ENCODE measurements at places on chromosomes 12 and 14.

- DNase-seq = no peak
Observed at GRCh38 chr12:97275728-97276590, 186.6 kb upstream of the RMST start.

DNA sequence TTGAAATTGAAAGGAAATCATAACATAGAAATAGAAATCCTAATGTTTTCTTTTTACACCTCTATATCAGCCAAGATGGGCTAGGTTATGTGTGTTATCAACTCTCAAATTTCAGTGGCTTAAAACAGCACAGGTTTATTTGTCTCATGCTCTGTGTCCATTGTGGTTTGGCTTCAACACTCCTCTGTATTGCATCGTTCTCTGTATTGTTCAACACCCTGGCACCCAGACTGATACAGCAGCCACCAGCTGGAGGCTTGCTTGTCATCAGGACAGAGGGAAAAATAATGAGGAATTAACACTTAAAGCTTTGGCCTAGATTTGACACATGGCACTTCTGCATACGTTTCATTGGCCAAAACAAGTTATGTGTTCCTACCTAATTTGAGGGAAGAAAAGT lies 234.2 kb upstream of the ARHGAP5 start:
- no peak for DNase-seq

- no peak for DNase-seq
Observed at GRCh38 chr14:100830681-100831080, 4.8 kb downstream of the MEG3 start.

- no peak for DNase-seq
Observed at GRCh38 chr14:22280497-22281316, 308.3 kb downstream of the DAD1 start.

GRCh38 chr12:80589077-80589476 lies 118.4 kb upstream of the MYF6 start:
- DNase-seq = no peak

DNA sequence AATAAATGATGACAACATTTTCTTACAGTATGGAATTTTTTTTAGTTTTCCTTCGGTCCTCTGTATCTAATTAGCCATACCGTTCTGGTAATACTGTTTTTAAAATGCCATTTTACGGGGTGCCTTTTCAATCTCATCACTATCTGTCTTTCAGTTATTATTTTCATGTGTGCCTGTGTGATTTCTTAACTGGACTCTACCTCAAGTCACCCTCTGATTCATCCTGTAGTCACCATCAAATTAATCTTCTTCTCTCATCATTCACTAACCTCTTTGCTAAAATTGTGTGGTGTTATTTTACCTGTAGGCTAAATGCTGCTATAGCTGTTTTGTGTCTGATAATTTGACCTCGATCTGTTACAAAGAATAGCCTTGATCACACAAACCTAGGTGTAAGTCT lies 16.0 kb upstream of the CCT2 start:
- DNase-seq = no peak

DNA sequence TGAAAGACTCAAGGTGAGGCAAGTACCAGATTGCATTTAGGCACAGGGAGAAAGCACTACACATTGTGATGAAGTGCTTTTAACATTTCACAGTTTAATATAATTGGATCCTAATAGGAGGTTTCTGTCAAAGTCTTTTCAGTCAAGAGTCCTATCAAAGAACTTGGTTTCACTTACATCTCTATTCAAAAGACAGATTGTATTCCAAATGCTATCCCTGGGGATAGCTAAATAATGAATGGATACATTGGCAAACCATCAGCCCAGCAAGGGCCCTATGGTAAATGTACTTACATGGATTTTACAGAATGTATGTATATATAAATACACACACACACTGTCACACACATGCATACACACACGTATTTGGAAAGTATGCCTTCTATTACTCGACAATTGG lies 655.5 kb upstream of the FLRT2 start:
- DNase-seq = no peak

DNA sequence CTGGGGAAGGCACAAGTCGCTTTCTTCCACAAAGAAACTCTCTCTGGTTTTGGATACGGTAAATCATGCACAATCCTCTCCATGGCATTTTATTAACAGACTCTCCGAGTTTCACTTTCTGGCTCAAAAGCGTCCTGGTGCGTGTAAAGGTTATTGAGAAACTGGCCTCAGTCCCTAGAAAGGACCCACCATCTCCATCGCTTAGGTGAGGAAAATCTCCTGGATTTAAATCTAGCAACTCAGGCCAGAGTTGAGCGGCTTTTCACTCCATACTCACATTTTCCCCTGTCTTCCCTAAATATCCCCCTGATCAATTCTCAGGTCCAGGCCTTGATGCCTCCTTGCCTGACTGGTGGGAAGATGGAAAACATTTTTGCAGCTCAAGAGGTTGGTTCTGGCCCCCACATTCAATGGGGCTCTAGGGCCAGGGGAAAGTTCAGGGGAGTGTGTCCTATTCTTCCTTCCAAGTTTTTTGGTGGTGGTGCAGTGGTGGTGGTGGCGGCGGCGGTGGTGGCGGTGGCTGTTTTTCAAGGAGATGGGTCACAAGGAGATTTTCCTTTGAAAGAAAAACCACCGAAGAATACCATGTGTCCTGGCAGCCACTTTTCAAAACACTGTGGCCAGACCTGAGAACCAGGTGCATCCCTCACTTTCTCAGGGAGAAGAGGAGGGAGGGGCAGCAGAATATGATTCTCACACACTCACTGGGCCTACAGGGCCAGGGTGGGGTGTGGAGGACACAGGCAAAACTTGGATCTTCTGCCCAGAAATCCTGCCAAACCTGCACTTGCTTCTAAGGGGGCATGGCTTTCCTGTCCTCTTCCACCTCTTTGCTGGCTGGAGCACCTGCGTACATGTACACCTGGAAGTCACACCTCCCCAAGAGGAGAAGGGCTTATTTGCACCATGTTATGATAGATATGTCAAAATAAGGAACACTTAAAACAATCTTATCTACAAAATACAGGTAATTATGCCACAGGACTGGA lies 46.7 kb upstream of the PNMA1 start:
- DNase-seq = no peak

GRCh38 chr12:88662961-88663360 lies 82.7 kb upstream of the KITLG start:
- DNase-seq = no peak

- DNase-seq = no peak
Observed at GRCh38 chr12:124094733-124095132, 121.7 kb downstream of the ZNF664 start.

DNA sequence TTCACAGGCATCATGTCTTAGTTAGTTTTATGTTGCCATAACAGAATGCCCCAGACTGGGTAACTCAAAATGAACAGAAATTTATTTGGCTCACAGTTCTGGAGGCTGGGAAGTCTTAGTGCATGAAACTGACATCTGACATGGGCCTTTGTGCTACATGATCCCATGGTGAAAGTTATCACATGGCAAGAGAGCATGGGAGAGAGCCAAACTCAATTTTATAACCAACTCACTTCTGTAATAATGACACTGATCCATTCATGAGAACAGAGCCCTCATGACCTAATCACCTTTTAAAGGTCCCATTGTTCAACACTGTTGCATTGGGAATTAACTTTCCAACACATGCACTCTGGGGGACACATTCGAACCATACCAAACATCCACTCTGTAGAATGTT lies 1015.1 kb downstream of the DIO2 start:
- no peak for DNase-seq

DNA sequence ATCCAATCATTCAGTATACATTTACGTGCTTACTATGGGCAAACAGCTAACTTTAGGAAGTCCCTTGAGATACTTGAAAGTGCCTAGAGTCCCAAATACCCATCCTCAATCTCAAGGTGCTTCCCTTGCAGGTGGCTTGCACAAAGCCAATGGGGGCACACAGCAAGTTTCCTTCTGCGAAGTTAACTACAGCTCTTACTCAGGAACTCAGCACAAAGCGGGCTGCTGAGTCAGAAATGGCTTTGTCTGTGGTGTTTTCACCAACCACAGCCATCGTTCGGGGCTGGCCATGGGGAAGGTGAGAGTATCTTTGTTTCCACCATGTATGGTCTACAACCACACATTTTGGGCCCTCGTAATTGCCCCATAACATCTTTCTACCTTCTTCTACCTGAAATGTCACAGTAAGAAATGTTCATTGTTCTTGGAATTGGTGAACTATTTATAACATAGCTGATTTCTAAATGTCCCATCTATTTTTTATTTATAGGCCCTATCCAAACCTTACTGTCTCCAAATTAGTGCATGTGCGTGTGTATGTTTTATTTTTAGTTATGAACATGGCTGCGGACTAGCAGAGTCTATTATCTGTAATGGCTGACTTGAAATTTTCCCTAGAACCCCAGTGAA lies 13.9 kb downstream of the MFAP5 start:
- no peak for DNase-seq

DNA sequence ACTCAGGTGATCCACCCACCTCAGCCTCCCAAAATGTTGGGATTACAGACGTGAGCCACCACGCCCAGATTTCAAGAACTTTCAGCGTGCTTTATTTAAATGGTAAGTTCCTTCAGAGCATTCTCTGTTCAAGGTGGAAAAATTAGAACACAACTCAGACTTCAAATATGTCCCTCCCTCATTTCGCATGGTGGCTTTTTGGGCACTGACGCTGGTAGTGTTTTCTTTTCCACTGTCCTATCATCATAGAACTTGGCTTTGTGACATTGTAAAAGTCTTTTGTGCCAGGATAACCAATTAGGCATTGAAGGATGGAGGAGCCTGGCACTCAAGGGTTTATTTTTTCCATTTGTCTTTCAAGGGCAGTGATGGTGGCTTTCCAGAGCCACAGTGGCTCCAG lies 190.8 kb downstream of the NUAK1 start:
- no peak for DNase-seq

- DNase-seq = no peak
Observed at GRCh38 chr14:51401756-51402155, 161.7 kb downstream of the TMX1 start.

DNA sequence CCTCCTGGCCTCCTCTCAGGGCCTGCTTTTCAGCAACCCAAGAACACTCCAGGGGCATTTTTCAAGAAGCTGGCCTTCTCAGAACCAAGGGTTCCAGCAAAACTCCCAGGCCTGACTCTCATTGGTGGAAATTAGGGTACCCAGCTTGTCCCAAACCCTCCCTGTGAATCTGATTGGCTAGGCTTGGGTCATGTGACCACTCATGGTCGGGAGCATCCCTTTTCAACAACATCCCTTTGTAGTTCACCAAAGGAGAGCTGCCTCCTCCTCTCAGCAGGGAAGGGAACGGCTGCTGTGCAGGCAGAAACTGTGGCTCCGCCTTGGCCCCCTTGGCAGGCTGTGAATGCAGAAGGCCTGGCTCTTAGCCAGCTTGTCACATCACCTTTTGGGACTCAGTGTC lies 94.5 kb downstream of the AACS start:
- DNase-seq = no peak

DNA sequence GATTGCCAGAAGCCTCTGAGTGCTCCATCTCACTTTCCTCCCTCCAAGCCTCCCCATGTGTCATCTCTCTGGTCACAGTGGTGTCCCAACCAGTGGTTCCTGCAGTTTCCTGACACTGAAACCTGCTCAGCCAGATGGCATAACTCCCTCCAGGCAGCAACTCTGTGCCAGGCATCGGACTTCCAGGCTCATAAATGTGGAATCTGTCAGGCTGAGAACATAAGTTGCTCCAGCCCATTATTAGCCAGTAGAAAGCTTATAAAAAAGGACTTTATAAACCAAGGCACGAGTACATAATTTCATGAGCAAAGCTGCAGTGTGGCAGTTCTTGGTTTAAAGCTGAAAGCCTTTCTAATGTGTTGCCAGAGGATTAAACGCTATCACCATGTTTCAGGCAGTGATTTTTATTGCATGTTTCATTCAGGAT lies 194.3 kb downstream of the DACT1 start:
- DNase-seq = no peak

DNA sequence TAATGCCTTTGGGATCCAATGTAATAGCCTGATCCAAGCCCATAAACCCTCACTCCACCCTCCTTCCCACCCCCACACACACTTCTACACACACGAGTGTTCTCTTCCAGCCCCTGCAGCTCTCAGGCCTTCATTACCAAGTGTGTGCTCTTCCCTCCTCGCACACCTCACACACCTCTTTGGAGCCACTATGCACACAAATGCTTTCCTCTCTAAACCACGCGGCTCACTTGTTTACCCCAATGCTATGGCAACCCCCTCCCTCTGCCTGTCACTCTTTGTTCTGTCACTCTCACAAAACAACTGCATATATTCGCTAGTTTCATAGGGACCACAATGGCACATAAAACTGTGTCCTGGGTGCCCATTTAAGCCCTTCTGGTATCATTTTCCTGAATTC lies 35.1 kb downstream of the PPP2R5E start:
- DNase-seq = no peak

GRCh38 chr12:6774499-6775062 lies 2.3 kb downstream of the LAG3 start:
- no peak for DNase-seq

GRCh38 chr12:116201908-116202307 lies 75.6 kb downstream of the MED13L start:
- no peak for DNase-seq

GRCh38 chr14:97824218-97824617 lies 1027.0 kb downstream of the VRK1 start:
- DNase-seq = no peak
